Activated CD4-positive, alpha-beta T cell treated with anti-CD3 and anti-CD28 coated beads for 24 hours (primary cell): ENCODE measurements at places on chromosomes 7 and 10.

- peak; percentile 70 for DNase-seq
Observed at GRCh38 chr7:101542527-101543241, 86.4 kb downstream of the MYL10 start.

DNA sequence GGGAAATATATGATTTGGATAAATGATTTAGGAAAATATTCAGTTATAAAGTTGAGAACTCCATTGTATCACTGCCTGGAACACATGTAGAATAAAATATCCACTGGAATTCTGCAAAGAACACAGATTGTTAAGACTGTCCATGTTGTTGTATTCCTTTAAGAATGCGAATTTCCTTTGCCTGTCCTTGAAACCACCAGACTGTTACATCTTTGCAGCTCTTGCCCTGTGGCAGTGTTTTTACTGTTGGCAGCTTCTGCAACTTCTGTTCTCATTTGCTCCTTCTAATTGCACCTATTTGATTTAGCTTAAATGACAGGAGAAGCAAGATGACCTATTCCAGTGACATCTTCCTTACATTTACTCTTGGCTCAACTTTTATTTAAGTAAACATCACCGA is 39.7 kb downstream of the MALSU1 start:
- DNase-seq: no peak

DNA sequence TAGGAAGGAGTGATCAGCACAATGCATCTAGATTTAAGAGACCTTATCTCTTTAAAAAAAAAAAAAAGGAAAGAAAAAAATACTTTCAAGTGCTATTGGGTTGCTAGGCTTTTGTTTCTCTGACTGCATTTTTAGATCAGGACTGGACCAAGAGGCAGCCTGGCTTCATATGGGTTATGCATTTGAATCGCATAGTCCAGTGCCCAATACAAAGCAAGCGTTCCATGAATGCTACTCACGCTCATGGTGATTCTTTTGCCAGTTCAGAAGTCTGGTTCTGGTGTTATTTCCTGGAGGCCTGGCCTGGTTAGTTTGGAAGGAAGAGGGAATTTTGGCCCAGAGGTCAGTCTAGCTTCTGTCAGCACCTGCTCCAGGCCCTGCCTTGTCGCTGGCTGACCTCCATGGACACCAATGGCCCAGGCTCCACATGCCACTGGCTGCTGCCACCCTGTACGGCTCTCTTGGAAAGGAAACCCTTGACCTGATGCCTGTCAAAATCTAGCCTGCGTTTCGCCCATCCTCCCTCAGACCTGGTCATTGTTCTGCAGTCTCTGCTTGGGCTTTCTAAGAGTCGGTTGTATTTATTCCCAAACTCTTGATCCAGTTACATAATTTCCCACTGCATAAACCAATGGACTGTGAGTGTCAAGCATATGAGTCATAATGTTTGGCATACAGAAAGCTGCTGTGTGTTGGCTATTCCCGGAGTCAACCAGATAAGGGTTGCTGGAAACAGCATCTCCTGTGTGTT is 74.3 kb upstream of the MKX start:
- no peak for DNase-seq

GRCh38 chr7:46791188-46791587 is 790.7 kb downstream of the TNS3 start:
- DNase-seq: no peak

- DNase-seq: no peak
Observed at GRCh38 chr7:101466871-101467270, 104.2 kb downstream of the COL26A1 start.

GRCh38 chr10:128013626-128014025 is 106.7 kb downstream of the PTPRE start:
- no peak for DNase-seq

DNA sequence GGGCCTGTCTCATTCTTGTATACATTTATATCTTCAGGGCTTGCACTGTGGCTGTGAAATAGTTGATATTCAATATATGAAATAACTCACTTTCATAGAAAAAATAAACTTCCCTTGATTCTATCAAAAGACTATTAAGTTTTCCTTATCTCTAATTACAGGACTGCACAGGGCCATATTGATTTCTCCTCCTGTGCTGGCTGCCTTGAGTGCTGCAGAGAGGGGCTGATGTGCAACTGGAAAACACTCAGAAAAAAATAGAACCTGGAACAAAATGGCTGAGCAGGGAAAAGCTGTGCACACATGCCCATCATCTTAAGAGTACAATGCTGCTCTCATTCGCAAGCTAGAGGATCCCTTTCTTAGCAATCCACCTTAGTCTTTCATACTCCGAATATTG is 5.9 kb upstream of the HDAC9 start:
- no peak for DNase-seq

GRCh38 chr10:63819753-63820329 is 298.6 kb downstream of the REEP3 start:
- peak; percentile 19 for DNase-seq

DNA sequence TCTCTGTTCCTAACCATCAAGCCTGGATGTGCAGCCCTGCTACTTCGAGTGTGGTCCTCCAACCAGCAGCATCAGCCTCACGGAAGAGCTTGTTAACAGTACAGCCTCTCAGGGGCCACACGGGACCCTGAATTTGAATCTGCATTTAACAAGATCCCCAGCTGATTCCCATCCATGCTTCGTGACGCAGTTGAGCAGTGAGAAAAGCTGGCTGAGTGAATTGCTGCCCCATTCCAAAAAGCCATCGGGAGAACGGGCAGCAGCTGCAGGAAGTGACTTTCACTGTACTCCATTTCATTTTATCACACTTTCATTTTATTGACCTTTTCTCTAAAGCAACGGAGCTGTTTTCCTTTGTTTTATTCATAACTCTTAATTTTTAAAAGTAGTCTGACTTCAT is 22.5 kb downstream of the FAM171A1 start:
- no peak for DNase-seq

DNA sequence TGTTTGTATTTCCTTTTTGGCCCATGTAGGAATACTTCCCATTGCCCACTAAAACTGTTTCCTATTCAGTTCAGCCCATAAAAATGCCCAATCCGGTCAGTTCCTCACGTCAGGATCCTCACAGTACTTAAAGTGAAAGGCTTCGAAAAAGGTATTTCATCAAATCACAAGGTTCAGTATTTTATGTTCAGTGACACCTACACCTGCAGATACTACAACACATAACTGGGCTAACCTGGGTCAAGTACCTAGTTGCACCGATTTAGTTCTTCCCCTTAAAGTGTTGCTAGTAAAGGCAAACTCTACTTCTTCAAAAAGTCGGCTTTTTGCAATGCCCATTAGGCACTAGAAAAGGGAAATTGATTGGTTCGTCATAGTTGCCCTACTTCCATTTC is 1.1 kb downstream of the SNX13 start:
- no peak for DNase-seq

- peak; percentile 26 for DNase-seq
Observed at GRCh38 chr10:17375936-17376584, 78.3 kb downstream of the ST8SIA6 start.

GRCh38 chr10:59631882-59632807 is 77.5 kb downstream of the SLC16A9 start:
- DNase-seq: no peak

GRCh38 chr10:70751356-70751755 is 33.8 kb downstream of the TBATA start:
- DNase-seq: no peak

DNA sequence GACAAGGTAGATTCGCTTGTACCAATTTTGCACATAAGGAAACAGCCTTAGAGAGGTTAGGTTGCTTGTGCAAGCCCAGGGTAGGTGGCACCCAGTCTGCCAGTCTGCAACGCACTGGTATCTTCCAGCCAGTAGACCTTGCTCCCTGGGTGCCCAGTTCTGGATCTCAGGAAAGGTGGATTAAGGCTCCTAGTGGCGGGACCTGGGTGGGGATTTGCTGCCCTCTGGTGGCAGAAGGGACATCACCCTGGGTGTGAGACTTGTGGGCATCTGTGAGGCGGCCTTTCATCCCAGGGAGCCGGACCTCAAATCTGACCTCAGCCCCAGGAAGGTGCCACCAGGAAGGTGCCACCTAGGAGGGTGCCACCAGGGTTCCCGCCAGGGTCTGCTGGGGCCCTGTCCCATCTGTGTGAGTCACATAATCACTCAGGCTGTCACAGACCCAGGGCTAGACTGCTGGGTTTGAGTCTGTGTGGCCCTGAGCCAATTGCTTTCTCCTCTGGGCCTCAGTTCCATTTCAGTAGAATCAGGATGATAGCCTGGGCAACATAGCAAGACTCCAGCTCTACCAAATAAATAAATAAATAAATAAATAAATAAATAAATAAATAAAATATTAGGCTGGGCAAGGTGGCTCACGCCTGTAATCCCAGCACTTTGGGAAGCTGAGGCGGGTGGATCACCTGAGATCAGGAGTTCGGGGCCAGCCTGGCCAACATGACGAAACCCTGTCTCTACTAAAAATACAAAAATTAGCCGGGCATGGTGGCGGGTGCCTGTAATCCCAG is 5.3 kb upstream of the PRKRIP1 start:
- peak; percentile 57 for DNase-seq

GRCh38 chr7:135235841-135236240 is 2.2 kb downstream of the STRA8 start:
- no peak for DNase-seq

GRCh38 chr10:29370097-29371092 is 81.5 kb downstream of the LYZL1 start:
- no peak for DNase-seq

GRCh38 chr7:12647364-12648219 is 39.8 kb upstream of the ARL4A start:
- DNase-seq: no peak

DNA sequence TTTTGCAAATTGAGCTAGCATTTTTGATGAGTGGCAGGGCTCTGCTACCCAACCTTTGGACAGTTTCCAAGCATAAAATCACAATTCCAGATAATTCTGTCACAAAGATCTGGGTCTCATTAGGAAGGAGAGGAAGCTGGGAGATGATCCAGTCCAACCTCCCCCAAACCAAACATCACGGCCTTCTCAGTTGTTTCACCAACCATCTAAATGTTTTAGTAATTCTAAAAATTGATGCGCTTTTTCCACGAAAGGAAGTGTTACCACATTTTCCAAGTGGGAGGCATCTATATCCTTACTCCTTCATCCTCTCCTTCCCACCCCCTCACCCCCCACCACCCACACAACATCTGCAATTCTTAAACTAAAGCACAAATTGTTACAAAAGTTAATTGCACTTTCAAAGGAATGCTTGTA is 108.3 kb downstream of the EGFR start:
- DNase-seq: no peak

DNA sequence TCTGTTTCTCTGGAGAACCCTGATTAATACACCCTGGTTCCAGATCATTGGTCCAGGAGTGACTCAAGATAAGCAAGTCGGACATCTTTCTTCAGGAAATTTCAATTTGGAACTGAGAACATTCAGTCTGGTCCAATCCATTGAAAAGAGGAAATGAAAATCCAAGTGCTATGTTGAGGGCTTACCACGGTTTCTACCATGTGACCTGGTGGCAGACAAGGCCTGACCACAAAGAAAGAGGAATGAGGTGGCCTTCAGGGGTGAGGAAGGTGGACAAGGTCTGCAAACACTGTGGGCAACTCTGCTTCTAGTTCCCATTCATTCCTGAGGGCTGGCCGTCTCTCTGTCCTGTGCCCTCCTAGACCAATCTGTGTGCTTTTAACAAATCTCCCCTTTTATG is 149.2 kb upstream of the GHITM start:
- DNase-seq: no peak

GRCh38 chr7:70953331-70953741 is 178.6 kb upstream of the GALNT17 start:
- no peak for DNase-seq
